ENCODE measurements at places on chromosomes 2 and 18.

GRCh38 chr2:155315768-155316167, 617.3 kb downstream of the KCNJ3 start:
- DNase-seq, result no peak

- no peak for DNase-seq
Observed at GRCh38 chr2:119071476-119071875, 87.1 kb downstream of the C1QL2 start.

DNA sequence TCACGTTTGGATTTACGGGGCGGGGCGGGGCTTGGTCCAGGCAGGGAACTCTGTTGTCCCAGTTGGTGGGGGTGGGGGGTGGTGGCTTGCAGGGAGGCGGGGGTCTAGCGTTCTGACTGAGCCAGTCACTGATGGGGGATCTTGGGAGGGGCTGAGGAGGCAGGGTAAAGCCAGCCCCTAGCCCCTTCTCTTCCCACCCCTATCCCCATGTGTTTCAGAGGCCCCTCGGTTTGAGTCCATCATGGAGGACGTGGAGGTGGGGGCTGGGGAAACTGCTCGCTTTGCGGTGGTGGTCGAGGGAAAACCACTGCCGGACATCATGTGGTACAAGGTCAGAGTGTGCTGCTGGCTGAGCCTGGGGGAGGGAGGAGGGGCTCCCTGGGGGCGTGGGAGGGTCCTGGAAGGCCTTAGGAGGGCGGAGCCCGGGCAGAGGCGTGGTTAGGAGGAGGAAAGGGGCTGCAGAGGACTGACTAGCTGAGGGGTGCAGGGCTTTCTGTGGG, 22.0 kb upstream of the GMPPA start:
- DNase-seq, result no peak

GRCh38 chr2:39688181-39688580, 22.5 kb downstream of the TMEM178A start:
- DNase-seq, result no peak

DNA sequence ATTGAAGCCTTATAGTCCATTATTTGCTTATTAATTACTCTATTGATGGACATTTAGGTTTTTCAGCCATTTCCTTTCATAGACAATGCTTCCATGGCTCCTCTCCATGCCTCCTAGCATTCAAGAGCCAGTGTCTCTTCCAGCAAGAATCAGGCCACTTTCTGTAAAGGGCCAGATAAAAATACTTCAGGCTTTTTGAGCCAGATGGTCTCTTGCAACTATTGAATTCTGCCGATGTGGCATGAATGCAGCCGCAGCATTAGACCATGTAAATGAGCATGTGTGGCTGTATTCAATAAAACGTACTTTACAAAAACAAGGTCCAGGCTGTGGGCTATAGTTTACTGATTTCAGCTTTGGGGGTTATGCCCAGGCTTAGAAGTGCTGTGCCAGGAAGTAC, 38.5 kb downstream of the TRAF3IP1 start:
- DNase-seq, result no peak

DNA sequence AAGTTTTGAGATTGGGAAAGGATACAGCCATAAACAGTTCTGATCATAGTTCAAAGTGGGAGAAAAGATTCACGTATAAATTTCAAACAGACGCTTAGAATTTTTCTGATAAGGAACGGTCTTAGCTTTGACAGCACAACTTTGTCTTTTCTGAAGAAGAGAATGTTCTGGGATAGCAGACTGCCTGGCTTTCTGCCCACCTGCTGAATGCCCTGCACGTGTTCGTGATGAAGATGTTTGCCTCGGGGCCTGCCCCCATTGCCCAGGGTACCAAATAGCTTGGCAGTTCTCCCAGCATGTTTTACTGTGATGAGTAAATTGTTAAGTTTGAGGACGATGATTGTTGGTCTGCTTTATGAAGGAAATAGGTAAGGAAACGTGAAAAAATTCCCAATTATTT, 4.6 kb downstream of the MRPL33 start:
- DNase-seq, result peak; percentile 77

- DNase-seq, result no peak
Observed at GRCh38 chr2:236557306-236558030, 12.2 kb upstream of the ACKR3 start.

DNA sequence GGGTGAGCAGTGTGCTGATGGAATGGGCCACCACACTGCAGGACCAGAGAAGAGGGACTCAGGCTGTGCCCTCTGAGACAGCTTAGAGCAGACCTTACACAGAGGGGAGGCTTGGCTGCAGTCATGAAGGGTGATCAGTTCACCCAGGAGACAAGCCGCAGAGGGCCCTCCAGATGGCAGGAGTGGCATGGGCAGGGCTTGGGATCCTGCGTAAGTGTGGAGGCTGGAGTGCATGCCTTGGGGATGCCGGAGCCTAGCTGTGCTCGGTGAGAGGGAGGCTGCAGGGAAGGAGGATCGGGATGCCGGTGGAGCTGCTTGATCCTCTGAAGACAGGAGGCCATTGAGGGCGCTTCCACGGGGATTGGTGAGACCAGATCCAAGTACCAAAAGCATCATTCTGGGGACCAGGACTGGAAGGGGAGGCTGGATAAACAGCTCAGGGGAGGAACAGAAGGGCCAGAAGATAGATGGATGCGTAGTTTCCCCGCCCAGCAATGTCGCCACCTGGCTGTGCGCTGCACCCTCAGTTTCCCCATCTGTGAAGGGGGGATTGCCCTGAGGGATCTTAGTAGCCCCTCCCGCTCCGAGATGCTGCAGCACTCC, 163.4 kb downstream of the INHBB start:
- no peak for DNase-seq

GRCh38 chr18:38454764-38455469, 889.3 kb upstream of the CELF4 start:
- no peak for DNase-seq

DNA sequence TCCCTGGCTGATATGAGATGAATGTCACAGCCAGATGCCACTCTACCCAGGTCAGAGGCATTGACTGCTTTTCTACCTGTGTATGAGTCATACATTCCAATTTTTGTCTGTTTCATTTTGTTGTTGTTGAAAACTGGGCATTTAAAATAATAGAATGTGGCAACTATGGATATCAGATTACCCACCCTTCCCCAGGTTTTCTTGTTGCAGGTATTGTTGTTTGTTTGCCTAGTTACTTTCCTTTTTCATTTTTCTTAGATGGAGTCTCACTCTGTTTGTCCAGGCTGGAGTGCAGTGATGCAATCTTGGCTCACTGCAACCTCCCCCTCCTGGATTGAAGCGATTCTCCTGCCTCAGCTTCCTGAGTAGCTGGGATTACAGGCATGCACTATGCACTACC, 70.2 kb downstream of the LRRC30 start:
- DNase-seq, result no peak

DNA sequence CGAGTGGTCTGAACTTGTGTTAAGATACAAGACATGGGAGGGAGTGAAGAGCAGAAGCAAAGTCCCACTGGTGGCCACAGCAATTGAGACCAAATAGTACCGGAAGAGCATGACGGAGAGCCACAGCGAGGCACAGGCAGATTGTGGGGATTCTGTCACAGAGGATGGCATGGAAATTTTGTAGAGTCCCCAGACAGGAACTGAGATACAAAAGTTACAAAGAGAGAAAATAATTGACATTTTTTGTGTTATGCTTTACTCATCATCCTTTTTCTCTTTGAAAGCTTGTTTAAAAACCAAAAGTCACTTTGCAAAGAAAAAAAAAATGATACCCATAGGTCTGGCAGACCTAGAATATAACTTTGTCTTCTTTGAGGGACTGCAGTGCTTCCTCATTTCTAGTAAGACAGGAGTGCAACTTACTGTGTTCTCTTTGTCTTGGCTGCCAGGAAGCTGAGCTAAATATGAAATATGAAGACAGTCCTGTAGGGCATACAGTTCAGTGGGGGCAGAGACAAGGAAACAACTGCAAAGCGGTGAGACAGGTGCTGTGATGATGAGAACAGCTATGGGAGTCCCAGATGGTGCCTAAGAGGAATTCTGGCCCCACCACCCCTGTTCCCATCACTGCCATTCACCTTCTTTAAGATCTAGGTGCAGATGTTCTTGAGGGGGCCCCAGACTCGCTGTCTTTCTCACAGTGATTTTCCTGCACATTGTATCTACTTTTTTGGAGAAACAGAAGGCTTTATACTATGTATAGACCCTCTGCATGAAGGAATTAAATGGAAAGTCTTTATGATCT, 5.2 kb downstream of the ARHGAP25 start:
- DNase-seq, result no peak

DNA sequence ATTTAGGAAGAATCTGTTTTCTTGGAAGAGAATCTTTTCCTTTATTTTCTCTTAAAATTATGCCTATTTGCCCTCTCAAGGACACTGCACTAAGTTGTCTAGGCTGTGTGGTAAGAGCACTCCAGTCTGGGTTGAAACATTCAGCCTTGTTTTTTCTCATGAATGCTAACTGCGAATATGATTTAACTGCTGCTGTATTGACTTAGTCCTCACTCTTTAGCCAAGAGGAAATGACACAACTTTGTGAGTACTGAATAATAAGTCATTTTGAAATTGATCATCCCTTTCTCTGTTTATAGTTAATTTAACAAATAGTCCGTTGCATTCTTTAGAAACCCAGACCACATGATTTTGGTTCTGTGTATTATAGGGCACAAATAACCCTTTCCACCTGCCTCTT, 4.5 kb upstream of the RND3 start:
- no peak for DNase-seq

DNA sequence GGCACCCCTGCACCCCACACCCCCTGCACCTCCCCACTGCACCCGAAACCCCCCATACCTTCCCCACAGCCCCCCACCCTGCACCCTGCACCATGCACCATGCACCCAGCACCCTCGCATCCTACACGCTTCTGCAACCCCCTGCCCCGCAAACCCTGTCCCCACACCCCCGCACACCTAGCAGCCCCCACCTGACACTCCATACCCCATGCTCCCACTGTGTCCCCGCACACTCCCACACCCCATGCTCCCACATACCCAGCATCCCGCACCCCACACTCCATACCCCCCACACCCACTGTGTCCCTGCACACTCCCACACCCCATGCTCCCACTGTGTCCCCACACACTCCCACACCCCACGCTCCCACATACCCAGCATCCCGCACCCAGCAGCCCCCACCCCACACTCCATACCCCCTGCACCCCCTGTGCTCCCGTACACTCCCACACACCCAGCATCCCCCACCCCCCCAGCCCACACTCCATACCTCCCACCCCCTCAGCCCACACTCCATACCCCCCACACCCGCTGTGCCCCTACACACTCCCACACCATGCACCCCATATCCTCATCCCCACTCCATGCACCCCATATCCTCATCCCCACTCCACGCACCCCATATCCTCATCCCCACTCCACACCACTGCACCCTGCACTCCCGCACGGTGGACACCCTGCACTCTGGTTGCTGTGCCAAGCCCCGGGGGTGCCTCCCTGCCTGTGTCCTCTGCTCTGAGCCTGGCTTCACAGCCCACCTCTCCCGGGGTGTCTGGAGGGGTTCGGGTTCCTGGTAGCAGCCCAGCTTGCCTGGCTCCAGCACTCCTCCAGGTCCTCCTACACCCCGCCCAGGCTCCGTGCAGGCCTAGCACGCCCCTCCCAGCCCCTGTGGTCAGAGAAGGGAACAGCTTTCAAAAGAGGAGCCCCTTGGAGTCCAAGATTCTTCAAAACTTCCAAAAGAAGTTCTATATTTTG, 93.9 kb upstream of the CTDP1 start:
- no peak for DNase-seq

DNA sequence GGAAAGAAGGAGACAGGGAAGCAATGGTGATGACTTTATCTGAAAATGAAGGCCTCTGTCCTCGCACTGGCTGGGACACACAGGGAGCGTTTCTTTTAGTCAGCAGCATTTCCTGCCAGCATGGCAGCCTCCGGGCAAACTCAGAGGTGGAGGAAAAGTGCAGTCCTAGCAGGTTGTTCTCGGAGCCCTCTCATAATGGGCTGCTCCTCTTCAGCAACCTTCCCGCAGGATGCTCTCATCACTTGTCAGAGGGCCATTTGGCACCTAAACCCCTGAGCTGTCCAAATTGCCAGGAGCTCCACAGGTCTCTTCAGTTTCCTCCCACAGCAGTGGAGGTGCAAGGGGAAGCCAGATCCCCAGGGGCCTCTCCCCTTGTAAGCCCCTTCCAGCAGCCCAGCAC, 6.2 kb downstream of the STK39 start:
- DNase-seq, result no peak

GRCh38 chr2:215738351-215738750, 275.0 kb downstream of the MREG start:
- no peak for DNase-seq
